ENCODE measurements at places on chromosomes 11 and 22.

GRCh38 chr11:18624161-18624560, 10.0 kb downstream of the SPTY2D1 start:
- no peak for DNase-seq

GRCh38 chr22:50569041-50569459, 6.3 kb upstream of the SYCE3 start:
- DNase-seq, result no peak

DNA sequence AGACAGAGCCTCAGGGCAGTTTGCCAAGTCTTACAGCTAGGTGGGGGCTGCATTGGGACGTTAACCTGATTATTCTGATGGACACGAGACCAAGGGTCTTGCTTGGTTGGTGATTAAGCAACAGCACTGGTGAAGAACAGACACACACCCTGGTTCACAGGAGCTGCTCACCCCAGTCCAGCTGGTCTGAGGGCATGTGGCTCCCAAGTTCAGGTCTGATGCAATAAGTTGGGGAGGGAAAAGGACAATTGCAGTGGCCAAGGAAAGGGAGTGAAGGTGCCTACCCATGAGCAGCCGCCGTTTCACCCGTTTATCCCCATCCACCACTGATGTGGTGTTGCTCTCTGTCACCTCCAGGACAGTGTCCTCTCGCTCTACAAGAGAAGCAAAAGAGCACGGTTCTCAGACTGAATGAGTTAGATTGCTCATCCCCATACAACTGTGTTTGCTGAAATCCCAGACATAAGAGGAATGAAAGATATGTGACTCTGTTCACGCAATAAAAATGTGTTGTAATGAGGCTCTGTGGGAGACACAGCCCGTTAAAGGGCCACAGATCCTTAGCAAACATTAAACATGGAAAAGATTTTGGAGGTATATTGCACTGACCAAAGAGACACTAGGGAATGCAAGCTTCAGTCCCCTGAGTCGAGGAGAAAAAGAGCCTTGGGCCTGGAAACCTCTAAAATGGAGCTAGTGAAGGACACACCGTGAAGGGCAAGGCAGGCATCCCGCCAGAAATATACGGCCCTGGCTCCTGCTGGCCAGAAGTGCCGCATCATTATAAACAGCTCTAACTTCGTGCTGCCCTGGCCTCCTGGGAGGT, 25.6 kb downstream of the SCUBE2 start:
- no peak for DNase-seq

DNA sequence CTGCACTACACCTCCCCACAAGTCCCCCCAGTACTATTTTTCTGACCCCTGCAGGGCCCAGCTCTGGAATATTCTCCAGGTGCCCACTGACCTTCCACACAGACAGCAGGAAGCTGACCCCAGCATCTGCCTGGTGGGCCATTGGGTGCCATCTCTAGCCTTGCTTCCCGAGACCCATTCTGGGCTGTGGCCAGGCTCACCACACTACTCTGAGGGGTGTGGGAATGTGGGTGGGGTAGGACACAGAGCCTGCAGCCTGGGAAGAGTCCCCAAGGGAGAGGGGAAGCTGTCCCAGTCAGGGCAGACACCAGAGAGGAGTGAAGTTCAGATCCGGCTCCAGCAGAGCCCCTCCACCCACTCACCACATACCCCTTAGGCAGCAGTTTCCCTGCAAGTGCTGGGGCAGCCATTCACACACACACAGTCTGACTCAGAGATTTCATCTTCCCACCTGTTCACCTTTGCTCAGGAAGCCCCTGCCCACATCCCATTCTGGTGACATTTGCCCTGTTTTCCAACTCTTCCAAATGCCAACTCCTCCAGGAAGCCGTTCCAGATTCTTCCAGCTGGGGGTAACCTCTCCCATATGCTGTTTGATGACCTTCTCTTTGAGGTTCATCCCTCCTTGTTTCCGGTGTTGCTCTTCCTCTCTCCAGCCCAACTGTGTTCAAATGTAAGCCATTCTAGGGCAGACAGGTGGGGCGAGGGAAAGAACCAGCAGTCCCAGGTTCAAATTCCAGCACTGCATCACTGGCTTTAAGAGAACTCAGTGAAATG, 1.9 kb downstream of the SLCO2B1 start:
- no peak for DNase-seq

DNA sequence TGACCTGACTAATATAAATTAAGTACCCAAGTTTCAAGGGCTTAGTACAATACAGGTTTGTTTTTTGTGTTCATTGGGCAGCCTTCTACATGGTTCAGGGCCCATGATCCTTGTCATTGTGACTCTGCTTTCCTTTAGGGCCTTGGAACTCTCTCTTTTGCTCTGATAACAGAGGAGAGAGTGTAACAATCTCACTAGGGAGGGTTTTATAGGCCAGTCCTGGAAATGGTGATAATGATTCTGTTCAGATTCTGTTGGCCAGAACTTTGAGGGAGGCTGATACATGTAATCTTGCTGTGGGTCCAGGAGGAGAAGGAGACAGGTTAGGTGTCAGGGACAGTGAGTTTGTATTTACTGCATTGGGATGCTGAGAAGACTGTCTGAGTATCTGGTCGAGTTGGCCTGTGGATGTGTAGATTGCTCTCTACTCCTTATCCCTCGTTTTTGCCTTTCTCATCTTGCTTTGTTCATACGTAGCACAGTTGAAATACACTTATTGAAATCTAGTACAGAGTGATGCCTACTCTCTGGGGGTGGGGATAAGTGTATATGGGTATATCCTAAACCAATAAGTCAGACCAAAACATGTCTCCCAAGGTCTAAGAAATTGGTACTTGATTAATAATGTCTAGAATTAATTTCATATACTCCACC, 37.5 kb upstream of the HEPHL1 start:
- no peak for DNase-seq

DNA sequence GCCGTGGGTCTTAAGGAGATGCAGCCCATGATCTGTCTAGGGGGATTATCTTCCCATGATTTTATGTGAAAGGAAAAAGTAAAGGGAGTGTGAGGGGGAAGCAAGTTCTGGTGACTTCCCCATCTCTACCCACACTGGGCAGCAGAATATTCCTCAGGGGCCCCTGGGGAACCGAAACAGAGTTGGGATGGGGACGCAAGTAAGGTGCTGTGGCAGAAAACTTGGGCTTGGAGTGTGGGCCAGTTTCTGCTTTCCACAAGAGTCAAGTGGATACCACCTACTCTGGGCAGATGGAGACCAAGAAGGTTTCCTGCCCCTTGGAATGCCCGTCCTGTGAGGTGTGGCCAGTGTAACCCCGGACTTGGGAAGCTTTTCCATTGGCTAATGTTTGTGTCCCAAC, 64.4 kb downstream of the SGSM3 start:
- DNase-seq, result no peak

- no peak for DNase-seq
Measured at GRCh38 chr11:31509051-31509428, 382 bp downstream of the IMMP1L start.

- no peak for DNase-seq
Measured at GRCh38 chr22:45278125-45278524, 6.6 kb upstream of the UPK3A start.

DNA sequence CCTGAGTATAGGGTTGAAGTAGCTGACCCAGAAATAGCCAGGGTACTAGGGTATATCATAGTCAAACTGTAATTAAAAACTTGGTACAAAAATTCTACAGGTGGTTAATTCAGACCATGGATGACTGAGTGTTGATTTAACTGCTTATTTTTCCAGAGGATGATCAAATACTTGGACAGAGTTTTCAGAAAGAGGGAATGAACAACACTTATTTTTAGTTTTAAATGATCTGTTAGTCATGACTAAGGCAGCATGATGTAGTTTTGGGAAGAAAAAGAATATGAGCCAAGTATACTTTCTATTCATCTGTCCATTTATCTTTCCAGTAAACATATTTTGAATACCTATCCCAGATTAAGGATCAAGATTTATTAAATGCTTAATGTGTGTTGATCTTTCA, 19.8 kb upstream of the CCDC89 start:
- DNase-seq, result no peak

- no peak for DNase-seq
Measured at GRCh38 chr22:20218987-20219386, 49.1 kb downstream of the RTN4R start.

DNA sequence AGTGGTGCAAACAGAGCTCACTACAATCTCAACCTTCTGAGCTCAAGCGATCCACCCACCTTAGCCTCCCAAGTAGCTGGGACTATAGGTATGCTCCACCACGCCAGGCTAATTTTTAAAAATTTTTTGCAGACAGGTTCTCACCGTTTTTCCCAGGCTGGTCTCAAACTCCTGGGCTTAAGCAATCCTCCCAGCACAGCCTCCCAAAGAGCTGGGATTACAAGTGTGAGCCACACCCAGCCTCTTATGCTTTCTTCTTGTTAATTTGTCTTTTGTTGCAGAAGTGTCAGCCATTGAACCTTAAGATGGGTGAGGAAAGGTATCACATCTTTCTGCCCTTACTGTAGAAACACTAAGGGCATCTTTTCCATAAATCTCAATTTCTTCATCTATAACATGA, 34.9 kb downstream of the DENND5A start:
- DNase-seq, result no peak

DNA sequence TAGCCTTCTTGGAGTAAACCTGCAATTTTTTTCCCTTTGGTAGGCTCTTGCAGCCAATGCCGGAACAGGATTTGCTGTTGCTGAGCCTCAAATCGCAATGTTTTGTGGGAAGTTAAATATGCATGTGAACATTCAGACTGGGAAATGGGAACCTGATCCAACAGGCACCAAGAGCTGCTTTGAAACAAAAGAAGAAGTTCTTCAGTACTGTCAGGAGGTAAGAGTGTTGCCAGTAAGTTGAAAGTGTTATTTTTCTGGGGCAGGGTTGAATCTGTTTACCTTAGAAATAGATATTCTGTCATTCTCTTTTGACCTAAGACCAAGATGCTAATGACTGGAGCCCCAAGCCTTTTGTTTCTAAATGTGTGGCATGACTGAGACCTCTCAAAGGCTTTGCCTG, 39.7 kb downstream of the APLP2 start:
- no peak for DNase-seq

GRCh38 chr11:78127403-78127802, 12.0 kb downstream of the ALG8 start:
- no peak for DNase-seq

- DNase-seq, result no peak
Measured at GRCh38 chr11:13669544-13670488, 1.3 kb downstream of the FAR1 start.

DNA sequence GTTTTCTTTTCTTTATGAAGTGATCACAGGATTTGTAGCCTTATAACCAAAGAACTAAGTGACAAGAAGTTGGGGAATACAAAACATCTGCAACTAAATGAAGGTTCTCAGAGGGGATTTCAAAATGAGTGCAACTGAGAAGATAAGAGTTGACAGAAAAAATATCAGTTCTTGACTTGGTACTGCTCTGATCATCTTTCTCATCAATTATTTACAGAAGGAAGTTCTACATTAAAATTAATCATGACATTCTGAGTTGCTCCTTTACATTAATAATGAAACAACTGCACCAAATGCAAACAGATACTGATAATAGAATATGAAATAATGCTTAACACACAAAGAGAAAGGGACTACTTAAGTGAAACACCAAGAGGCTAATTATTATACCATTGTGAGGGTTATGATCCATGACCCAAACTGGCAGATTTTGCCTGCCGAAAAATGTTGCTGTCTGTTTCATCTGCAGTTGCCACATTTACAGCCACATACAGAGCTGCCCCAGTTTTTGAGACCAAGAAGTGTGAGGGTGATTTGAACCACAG, 561.9 kb upstream of the ANO5 start:
- DNase-seq, result no peak

DNA sequence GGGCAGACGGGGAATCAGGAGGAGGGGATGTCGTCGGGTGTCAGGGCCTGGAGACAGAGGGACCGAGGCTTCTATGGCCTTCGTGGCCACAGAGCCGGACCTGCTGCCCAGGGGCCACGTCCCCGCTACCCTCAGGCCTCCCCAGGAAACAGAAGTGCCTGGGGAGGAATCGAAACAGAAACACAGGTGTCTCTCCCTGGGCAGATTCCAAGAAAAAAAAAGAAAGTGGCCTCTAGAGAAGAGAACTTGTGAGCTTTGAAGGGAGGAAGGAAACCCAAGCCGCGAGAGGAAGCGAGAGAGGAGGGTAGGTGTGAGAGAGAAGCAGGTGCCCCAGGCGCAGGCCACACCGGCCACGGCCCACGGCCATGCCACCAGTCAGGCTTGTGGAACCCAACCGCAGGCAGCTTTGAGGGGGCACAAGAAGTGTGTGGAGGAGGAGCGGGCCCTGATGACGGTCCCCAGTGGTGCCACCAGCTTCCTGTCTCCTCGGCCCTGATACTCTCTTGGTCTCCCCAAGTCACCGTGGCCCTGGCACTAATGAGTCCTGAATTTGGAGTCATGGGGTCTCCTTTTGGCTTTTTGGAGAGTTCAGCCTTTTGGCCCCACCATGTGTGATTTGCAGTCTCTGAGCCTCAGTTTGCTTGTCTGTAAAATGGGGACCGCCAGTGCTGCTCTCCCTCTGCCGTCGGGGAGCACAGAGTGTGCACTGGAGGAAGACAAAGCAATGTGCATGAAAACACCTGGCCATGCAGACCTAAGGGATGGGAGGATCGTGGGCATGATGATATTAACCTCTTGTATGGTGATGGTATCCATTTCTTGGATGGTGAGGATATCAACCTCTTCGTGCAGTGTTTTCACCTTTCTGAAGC, 25.2 kb downstream of the LIF start:
- DNase-seq, result no peak

- no peak for DNase-seq
Measured at GRCh38 chr11:1130276-1131032, 27.3 kb upstream of the MUC5AC start.

- DNase-seq, result no peak
Measured at GRCh38 chr11:33560729-33561128, 139.9 kb downstream of the C11orf91 start.

- DNase-seq, result no peak
Measured at GRCh38 chr11:71244116-71244810, 8.1 kb downstream of the SHANK2 start.

- DNase-seq, result no peak
Measured at GRCh38 chr11:11973866-11974265, 34.6 kb downstream of the DKK3 start.

- DNase-seq, result no peak
Measured at GRCh38 chr11:12086271-12087074, 23.9 kb upstream of the MICAL2 start.

GRCh38 chr11:121722431-121723245, 269.9 kb upstream of the SORL1-AS1 start:
- peak; percentile 91 for DNase-seq

DNA sequence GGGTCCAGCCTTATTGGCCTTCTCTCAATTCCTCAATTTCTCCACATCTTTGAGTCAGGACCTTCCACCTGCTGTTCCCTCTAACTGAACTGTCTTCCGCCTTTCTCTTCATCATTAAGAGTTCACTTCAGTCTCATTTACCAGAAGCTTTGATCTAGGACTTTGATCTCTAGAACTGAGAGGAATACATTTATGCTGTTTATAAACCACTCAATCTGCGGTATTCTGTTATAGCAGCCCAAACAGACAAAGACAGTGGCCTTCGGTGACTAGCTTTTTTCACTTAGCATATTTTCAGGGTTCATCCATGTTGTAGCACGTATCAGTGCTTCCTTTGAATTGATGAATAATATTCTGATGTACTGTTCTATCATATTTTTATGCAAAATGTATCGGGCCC, 10.5 kb downstream of the CLPB start:
- no peak for DNase-seq

- no peak for DNase-seq
Measured at GRCh38 chr11:79425463-79425862, 15.4 kb downstream of the TENM4 start.

Data from muscle of arm (tissue), 14 donors.